Fibroblast of skin of left biceps (primary cell): ENCODE measurements at places on chromosomes 6 and 20.

DNA sequence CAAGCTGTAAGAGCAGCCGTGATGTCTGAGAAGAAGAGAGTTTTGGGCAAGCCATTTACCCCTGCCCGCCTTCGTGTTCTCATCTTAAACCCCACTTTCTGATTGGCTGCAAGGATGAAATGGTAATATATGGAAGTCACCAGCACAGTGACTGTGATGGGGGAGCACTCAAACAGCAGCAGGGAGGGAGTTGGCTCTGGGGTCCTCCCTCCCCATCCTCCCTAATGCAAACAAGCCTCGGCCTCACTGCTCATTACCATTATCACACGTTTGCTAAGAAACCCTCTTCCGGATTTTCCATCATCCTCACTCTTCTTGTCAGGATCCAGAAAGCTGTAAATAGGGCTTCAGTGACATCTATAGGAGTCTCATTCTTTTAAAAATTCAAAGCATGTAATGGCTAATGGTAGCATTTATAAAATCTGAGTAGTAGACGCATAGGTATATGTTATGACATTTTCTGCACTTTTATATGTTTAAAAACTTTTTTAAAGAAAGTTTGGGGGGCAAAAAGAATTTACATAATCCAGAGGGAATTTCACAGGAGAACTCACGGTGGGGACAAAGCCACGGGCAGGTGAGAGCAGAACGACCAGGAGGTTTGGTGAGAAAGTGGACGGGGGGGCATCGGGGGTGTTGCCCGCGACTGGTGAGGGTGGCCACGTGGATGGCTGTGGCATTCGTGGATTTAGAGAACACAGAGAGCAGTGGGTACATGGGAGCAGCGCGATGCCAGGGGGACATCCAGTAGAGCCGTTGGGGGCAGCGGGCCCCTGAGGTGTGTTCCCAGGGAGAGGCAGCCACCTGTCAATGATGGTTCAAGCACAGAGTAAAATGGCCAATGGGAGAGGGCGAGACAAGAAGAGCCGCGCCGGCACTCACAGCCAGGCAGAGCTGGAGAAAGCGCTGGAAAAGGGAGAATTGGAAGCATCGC is 29.6 kb downstream of the SUMO4 start:
- no peak for DNase-seq

- no peak for DNase-seq
These were observed 508.7 kb downstream of the DOK5 start for GRCh38 chr20:54984104-54984448.

GRCh38 chr6:11714116-11714797 is 64.3 kb downstream of the ADTRP start:
- no peak for DNase-seq

DNA sequence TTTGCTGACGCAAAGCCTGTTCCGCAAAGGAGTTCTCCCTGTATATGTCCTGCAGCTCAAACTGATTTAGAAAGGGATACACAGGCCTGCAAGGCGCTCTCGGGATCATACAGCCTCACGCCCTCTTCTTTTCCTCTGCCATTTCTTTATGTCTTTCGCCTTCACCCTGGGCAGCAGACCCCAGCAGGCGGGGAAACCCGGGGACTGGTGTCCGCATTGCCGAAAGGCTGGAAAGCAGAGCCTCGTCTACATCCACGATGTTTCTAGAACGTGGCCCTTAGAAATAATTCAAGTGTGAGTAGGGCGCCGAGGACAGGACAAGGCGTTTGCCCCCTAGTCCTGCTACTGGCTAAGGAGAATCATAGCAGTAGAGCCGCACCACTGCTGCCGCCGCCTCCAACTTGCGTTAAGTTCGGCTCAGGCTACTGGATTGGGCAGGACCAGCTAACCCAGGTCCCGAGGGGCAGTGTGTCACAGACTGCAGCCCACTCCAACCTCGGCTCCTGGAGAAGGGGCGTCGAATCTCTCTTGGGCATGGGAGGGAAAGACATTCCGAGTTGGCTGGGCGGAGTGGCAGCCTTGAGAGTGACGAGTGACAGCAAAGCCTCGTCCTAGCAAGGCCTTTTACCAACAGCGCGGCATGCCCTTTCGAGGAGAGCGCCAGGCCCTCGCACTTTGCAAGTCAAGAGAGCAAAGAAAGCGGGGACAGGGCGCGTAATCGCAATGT is 2.6 kb upstream of the TBX18 start:
- no peak for DNase-seq

GRCh38 chr6:150755524-150755923 is 110.0 kb upstream of the MTHFD1L start:
- DNase-seq = no peak

- no peak for DNase-seq
These were observed 50.1 kb upstream of the ARMC2 start for GRCh38 chr6:108797951-108798669.

DNA sequence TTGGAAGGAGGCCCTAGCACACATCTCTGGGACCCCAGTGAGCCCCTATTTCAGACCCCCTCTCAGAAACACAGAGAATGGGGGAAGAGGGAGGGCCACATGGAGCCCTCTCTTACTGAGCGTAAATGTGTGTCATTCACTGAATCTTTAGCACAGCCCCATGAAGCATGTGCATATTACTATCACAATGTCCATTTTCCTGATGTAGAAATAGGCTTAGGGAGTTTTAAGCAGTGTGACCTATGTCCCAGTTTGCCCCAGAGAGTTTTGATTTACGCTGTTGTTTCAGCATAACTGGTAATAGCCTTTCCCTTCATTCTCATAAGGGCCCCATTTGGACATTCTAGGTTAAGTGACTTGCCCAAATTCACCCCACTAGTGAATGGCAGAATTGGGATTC is 25.0 kb upstream of the TCP11 start:
- DNase-seq = no peak

DNA sequence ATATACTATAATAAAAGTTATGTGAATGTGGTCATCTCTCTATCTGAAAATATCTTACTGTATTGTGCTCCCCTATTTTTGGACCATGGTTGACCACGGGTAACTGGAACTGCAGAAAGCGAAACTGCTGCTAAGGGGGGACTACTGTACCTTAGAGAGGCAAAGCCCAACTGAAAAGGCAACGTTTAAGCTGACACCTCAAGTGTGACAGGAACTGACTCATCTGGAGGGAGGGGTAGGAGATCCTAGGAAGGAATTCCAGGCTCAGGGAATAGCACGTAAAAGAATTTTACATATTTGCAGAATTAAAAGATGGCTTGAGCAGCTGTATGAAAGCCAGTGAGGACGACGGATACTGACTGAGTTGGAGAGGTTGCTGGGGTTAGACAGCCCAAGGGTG is 34.8 kb downstream of the ELOVL2 start:
- DNase-seq = no peak

GRCh38 chr20:36463212-36464061 is 77.9 kb upstream of the MYL9 start:
- DNase-seq = no peak

DNA sequence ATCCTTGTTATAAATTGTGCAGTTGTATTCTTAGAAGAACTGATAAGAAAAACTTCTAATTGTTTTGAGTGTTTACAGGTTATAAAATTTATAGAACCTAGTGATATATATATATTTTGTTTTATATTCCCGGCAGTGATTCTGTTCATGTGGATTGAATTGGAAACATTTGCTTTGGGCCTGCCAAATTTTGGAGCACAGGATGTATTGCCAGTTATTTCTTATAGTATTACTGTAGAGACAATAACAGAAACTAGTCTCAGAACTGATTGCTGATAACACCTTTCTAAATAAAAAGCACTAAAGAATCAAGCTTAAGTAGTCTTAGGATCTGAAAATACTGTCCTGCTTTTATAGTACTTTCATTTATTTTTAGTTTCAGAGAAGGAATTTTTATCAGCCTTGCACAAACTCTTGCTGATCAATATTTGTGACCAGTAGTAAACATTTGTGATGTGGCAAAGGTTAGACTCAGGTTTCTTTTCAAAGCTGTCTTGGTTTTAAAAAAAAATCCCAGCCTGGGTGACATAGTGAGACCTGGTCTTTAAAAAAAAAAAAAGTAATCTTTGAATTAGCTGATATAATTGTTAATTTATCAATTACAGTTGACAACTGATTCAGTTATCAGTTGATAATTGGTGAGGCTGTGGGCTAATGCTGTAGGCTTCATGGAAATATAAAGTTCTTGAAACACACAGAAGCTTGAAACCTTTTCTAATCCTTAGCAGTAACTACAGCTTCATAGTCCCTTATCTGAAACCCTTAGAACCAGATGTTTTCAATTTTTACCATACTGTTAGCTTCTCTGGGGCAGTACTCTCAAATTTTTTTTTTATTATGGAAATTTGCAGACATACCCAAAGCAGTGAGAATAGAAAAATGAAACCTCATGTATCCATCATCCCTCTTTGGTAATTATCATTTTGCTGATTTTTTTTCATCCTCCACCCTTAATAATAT is 42.4 kb downstream of the RNGTT start:
- DNase-seq = no peak

DNA sequence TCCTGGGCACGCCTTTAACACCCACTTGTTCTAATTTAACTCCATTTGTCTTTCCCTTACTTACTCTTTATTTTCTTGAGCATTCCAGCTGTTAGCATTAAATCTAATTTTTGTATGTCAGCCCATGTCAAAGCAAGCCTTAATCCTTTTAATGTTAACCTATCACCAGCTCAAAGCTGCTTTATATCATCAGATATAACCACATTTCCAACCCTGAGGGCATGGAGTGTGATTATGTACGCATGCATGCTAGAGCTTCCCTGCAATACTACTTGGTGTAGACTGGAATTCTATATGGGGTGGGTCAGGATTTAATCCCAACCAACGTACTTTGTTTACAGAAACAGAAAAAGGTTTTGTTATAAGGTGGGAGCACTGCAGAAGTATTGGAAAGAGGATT is 139.4 kb upstream of the HMGN3 start:
- DNase-seq = no peak

DNA sequence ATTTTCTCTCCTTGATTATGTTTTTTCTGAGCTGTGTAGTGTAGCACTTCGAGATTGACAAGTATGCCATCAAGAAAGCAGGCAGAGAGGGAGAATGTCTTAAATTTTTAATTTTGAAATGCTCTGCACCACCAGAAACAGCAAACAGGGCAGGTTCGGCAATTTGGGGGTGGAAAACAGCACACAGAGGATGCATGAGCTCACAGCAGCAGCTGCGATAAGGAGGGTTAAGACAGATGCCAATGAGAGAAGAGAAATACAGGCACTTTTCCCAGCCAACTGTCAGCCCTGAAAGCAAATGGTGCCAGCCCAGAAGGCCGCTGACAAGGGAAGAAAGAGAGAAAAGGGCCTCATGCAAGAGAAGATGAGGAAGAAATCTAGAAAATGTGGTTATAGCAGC is 15.1 kb upstream of the SNRPB2 start:
- DNase-seq = no peak

GRCh38 chr6:137804637-137805036 is 62.4 kb upstream of the TNFAIP3 start:
- DNase-seq = no peak

GRCh38 chr20:8853805-8854338 is 215.0 kb upstream of the PLCB4 start:
- peak; percentile 54 for DNase-seq

DNA sequence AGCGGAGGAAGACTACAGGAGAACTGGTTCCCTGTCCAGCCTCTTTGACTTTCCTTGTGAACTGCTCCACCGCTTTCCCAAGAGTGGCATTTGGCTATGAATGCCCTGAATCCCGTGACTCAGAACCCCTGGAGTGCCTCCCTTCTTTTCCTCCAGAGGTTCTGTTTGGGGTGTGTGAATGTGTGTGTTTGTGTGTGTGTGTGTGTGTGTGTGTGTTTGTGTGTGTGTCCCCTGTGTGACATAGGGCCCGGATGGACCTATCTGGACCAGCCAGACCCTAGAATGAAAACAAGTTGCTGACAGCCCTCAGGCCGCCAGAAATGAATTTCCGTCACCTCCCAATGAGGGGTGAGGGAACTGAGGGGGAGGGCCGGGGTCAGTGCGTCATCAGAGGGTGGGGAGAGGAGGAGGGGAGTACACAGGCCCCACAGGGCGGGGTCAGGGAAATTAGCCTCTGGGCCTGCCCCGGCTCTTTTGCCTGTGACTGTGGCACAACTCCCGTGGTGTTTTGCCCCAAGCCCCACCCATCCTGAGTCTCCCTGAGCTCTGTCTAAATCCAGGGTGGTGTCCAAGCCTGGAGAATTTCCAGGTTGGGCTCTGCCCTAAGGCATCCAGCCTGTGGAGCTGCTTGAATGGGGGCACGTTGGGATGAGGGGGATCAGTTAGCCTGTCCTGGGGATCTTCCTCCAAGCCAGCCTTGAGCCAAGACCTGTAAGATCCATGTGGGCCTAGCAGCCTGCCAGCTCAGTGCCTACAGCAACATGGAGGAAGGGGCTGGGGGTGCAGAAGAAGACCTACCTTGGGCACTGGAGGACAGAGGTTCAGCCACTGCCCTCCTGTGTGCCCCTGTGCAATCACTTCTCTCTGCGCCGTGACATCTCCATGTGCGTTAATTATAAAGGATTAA is 15.2 kb upstream of the MRPS18A start:
- DNase-seq = peak; percentile 76

- DNase-seq = no peak
These were observed 10.7 kb upstream of the MYLK2 start for GRCh38 chr20:31808481-31808880.

DNA sequence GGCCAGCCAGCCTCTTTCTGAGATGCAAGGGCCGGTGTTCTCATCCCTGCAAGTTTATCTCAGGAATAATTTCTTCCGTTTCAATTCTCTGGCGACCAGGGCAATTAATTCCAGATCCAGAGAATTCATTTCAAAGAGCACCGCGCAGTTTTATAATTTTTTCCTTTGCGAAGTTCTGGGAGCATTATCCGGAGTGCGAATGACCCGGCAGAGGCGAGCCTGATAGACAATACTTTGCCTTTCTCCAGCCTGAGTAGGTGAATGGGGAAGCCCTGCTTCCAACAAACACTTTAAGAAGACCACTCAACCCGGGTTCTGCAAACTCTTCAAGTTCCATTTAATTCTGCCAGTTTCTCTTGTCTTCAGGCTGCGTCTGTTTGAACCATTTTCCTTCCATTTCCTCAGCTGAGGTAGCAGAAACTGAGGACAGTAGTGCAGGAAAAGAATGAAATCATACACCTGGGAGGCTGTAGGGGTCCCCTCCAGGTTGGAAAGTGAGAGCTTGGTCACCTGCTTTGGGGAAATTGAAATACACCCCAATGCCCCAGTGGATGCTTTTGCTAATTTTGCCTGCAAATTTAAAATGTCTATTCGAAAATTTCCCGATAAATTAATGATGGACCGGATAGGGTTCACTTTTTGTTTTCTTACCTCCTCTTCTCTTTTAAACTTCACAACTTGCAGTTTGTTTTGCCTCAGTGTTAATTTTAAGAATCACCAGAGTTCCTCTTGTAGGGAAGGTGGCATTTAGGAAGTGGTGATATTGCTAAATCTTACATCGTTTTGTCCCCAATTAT is 1.1 kb downstream of the VGLL2 start:
- no peak for DNase-seq

GRCh38 chr20:38119446-38119845 is 45.6 kb downstream of the TGM2 start:
- no peak for DNase-seq
